CD4-positive, alpha-beta memory T cell (primary cell): ENCODE measurements at places on chromosomes 1 and 21. TPM values are rescaled to one million over a fixed set of nuclear protein-coding genes. Genes with fewer than 3 reads are reported as not detected.

WNT3A gene
- not detected for total RNA-seq

EXTL2 gene
- total RNA-seq: 2.5 TPM

PTPN7 gene
- 67.6 TPM for total RNA-seq

MIXL1 gene
- total RNA-seq: not detected

SLAMF1 gene
- 59.8 TPM for total RNA-seq

CTSK gene
- total RNA-seq: 5.9 TPM

PLXNA2 gene
- total RNA-seq: 3.5 TPM

HSD3B1 gene
- total RNA-seq: not detected

LORICRIN gene
- not detected for total RNA-seq

KRTAP13-2 gene
- not detected for total RNA-seq

C1orf185 gene
- total RNA-seq: not detected

USP24 gene
- 74.2 TPM for total RNA-seq

VSIG8 gene
- not detected for total RNA-seq

UBE2G2 gene
- total RNA-seq: 125 TPM
